ENCODE measurements at places on chromosomes 7 and 10. TPM values are rescaled to one million over a fixed set of nuclear protein-coding genes. Genes with fewer than 3 reads are reported as not detected.
A peak's percentile ranks its signal among the peaks of the same experiment; 100 is the strongest.

The GAD2 gene
- not detected for polyA plus RNA-seq

The CDHR3 gene
- polyA plus RNA-seq: 7.0 TPM

The PTN gene
- polyA plus RNA-seq: not detected

The MXI1 gene
- 49.8 TPM for polyA plus RNA-seq

The WNT8B gene
- polyA plus RNA-seq: not detected

The OR2A12 gene
- not detected for polyA plus RNA-seq

The PRSS2 gene
- not detected for polyA plus RNA-seq

- no peaks in the 10 kb centered on the region for H3K4me1 ChIP-seq
- H3K36me3 ChIP-seq: no peaks in the 10 kb centered on the region
- no peak overlapping the region for H3K27ac ChIP-seq
- peaks cover 5% of the 10 kb centered on the region for H3K27me3 ChIP-seq
Measured at GRCh38 chr10:78779339-78779955, 289.3 kb upstream of the ZMIZ1 start.

DNA sequence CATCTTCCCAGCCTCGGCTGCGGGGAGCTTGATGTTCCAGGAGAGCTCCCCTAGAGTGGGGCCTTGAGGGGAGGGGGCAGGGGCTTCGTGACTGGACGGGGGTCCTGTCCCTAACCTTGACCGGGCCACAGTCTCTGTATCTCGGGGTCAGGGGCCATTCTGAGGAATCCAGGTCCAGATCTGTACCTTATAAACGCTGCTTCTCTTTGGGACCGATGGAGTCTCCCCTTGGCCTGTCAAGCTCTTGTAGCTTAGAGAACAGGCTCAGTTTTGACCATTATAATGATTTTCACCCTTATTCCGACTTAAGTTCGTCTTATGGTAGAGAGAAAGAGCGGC lies 831 bp downstream of the ZKSCAN5 start:
- no peak for DNase-seq
- H3K27ac ChIP-seq: peak overlapping the region; percentile 82
- H3K4me1 ChIP-seq: peaks cover 18% of the 10 kb centered on the region
- no peaks in the 10 kb centered on the region for H3K27me3 ChIP-seq
- H3K4me3 ChIP-seq: peak overlapping the region; percentile 100

- no peak overlapping the region for H3K4me3 ChIP-seq
- no peaks in the 10 kb centered on the region for H3K36me3 ChIP-seq
- DNase-seq: no peak
- H3K4me1 ChIP-seq: peaks cover 24% of the 10 kb centered on the region
Measured at GRCh38 chr7:116232350-116232749, 22.0 kb downstream of the TES start.

DNA sequence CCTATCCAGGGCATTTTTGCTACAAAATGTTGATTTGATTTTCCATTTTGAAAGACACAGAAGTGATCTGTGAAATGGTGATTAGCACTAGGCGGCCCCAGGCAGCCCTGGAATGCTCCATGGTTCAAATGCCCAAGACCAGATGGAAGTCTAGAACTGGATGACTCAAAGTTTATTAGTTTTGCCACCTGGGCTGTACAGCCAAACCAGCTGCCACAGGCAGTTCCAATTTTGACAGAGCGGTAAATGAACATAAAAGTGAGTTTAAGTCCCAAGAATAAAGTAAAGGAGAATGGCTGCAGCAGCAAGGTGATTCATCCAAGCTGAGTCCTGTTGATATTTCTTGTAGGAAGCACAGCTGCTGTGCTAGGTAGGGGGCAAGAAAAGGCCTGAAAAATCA lies 180.5 kb downstream of the SUGCT start:
- no peak overlapping the region for H3K4me3 ChIP-seq
- no peaks in the 10 kb centered on the region for H3K4me1 ChIP-seq
- no peaks in the 10 kb centered on the region for H3K36me3 ChIP-seq

- no peaks in the 10 kb centered on the region for H3K4me1 ChIP-seq
- no peak for DNase-seq
- peaks cover 8% of the 10 kb centered on the region for H3K27me3 ChIP-seq
- no peaks in the 10 kb centered on the region for H3K36me3 ChIP-seq
Measured at GRCh38 chr7:90274161-90274560, 29.2 kb downstream of the CFAP69 start.

DNA sequence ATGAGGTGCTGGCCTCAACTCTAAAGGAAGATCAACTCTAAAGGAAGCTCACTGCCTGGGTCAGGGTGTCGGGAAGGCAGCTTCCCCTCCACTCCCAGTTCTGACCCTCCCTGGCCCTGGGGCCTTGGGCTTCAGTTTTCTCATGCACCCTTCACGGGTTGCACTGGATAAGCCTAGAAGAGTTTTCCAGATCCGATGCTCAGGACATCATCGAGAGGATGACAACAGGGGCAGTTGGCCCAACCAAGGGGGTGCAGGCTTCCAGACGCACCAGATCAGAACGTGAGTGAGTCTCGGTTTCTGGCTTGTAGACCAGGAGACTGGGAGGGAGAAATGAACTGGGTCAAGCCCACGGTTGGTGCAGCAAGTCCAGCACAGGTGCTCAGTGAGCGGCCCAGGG lies 34.2 kb upstream of the CHST15 start:
- H3K4me1 ChIP-seq: peaks cover 10% of the 10 kb centered on the region

- no peaks in the 10 kb centered on the region for H3K4me1 ChIP-seq
- no peak overlapping the region for H3K4me3 ChIP-seq
- no peak for DNase-seq
- no peak overlapping the region for H3K27ac ChIP-seq
Measured at GRCh38 chr10:30070001-30070685, 10.8 kb upstream of the JCAD start.

- DNase-seq: no peak
- H3K27me3 ChIP-seq: no peaks in the 10 kb centered on the region
- no peak overlapping the region for H3K27ac ChIP-seq
- no peak overlapping the region for H3K4me3 ChIP-seq
Measured at GRCh38 chr7:34158368-34159153, 253.2 kb downstream of the BMPER start.

GRCh38 chr10:851901-852300 lies 79.6 kb downstream of the LARP4B start:
- H3K27me3 ChIP-seq: no peaks in the 10 kb centered on the region
- DNase-seq: peak; percentile 63
- peaks cover 27% of the 10 kb centered on the region for H3K36me3 ChIP-seq
- H3K27ac ChIP-seq: peak overlapping the region; percentile 94
- H3K4me3 ChIP-seq: peak overlapping the region; percentile 72
- H3K4me1 ChIP-seq: peaks cover 62% of the 10 kb centered on the region

DNA sequence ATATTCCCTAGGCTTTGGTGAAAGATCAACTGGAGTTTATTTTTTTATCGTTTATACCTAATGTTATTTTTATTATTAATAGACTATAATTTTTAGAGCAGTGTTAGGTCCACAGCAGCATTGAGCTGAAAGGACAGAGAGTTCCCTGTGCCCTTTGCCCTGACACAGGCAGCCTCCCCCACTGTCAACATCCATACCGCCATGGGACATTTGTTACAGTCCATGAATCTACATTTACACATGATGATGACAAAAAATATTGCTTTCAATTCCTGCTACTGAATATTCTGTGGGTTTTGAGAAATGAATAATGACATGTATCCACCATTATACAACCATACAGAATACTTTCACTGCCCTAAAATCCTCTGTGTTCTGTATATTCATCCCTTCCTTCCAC lies 1297.5 kb upstream of the SORCS1 start:
- no peaks in the 10 kb centered on the region for H3K36me3 ChIP-seq
- no peak overlapping the region for H3K4me3 ChIP-seq
- no peak overlapping the region for H3K27ac ChIP-seq
- H3K27me3 ChIP-seq: peaks cover 6% of the 10 kb centered on the region
- DNase-seq: no peak
- H3K4me1 ChIP-seq: no peaks in the 10 kb centered on the region

- H3K4me1 ChIP-seq: peaks cover 17% of the 10 kb centered on the region
- no peak overlapping the region for H3K4me3 ChIP-seq
- no peaks in the 10 kb centered on the region for H3K27me3 ChIP-seq
- no peak overlapping the region for H3K27ac ChIP-seq
- DNase-seq: no peak
Measured at GRCh38 chr10:50312464-50313437, 61.4 kb upstream of the ASAH2 start.

DNA sequence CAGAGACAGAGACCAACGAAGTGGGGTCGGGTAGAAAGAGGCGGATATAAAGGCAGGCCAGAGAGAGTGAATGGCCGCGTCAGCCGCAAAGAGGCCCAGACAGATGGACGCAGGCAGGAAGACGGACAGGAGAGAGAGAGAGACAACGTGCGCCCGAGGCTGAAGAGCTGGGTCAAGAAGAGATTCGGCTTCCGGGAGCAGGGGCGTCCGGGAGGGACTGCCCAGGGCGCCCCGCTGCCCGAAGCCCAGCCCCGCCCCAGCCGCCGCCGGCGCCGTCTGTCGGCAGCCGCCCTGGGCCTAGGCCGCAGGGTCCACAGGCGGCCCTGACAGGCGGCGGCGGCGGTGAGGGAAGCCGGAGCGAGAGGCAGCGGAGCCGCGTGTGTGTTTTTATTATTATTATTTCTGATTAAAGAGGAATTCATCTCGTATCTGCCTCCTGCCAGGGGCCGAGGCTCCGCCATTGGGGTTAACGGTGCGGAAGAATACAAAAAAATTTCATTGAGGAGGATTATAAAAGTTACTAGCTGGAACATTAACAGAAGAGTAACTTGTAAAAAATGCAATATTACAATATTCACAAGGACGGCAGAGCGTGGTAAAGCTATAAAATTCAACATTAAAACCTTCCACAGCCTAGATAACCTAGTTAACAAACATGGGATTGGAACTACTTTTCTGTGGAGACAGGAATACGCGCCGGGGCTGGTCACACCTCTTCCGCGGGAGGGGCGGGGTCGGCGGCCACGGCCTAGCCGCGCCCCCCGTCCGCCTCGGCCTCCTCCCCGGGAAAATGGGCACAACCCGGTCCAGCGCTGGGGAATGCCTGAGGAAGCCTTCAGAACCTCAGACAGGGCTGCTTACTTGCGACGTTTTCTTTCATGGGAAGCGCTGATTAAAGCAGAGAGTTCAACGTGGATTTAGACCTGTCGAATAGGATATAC lies 29.7 kb upstream of the PAX2 start:
- H3K27ac ChIP-seq: peak overlapping the region; percentile 14
- H3K36me3 ChIP-seq: peaks cover 10% of the 10 kb centered on the region
- peak overlapping the region; percentile 19 for H3K4me3 ChIP-seq
- DNase-seq: no peak
- H3K27me3 ChIP-seq: peaks cover 86% of the 10 kb centered on the region

DNA sequence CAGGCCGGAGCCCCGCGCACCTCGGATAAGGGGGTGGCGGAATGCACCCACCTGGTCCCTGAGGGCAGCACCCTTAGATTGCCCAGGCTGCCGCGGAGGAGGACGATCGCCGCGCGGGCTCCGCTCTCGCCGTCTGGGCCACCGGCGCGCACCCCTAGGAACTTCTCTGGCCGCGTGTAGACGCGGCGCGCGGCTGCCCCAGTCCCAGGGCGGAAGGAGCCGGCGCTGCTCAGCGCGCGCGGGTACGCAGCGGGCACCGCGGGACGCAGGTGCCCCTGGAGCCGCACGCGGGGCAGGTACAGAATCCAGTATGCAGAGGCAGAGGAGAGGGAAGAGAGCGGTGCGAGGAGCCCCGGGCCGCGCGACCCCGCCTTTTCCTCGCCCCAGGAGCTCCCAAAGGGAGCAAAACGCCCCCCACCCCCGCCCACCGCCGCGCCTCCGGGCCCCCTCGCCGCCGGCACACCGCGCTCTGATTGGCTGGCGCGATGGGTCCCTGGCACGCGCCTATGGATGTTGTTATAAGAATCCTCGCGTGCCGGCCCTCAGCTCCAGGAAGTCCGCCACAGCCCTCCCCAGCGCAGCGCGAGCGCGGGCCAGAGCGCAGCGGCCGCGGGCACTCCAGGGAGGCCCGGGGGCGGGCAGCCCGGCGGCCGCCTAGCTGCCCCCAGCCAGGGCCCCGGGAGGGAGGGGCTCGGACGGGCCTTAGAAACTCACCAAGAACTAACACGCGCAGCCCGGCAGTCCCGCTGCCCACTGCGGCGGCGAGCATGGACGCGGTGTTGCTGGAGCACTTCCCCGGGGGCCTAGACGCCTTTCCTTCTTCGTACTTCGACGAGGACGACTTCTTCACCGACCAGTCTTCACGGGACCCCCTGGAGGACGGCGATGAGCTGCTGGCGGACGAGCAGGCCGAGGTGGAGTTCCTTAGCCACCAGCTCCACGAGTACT lies at the start of gene PTF1A:
Gene PTF1A (plus strand): TSS at position 549 of the 948 bp plus-strand sequence. CDS start 219 bp downstream, at position 768.
- H3K27me3 ChIP-seq: peaks cover 67% of the 10 kb centered on the region
- H3K36me3 ChIP-seq: peaks cover 6% of the 10 kb centered on the region
- H3K4me3 ChIP-seq: no peak within 1 kb of the TSS
- DNase-seq: no peak
- H3K4me1 ChIP-seq: peaks cover 6% of the 10 kb centered on the region
